Epithelial cell of alveolus of lung (primary cell): ENCODE measurements at places on chromosomes 6 and 20. TPM values are rescaled to one million over a fixed set of nuclear protein-coding genes. Genes with fewer than 3 reads are reported as not detected.

HTR1E gene
- total RNA-seq = not detected in 2 replicates

HLA-DQA2 gene
- total RNA-seq = not detected in 2 replicates

RPRD1B gene
- 10.3 and 20.4 TPM in 2 replicates for total RNA-seq

CLIC5 gene
- total RNA-seq = 0.08 TPM in 1 of 2 replicates, not detected in the other

MEI4 gene
- not detected in 2 replicates for total RNA-seq

ACTR5 gene
- 4.6 and 5.3 TPM in 2 replicates for total RNA-seq

DNMT3B gene
- 1.9 and 2.3 TPM in 2 replicates for total RNA-seq

ADGRG6 gene
- 12.7 and 13.4 TPM in 2 replicates for total RNA-seq

SLC17A2 gene
- not detected in 2 replicates for total RNA-seq

OR2J3 gene
- not detected in 2 replicates for total RNA-seq

SPATA25 gene
- 0.72 and 1.2 TPM in 2 replicates for total RNA-seq

C20orf202 gene
- not detected in 2 replicates for total RNA-seq

RAMACL gene
- 0.26 and 0.96 TPM in 2 replicates for total RNA-seq

ARFRP1 gene
- total RNA-seq = 42.3 and 45.3 TPM in 2 replicates

HLA-DPA1 gene
- 1.3 and 1.8 TPM in 2 replicates for total RNA-seq
